NCI-H526 (cell line): ENCODE measurements at places on chromosomes 1 and 21.

DNA sequence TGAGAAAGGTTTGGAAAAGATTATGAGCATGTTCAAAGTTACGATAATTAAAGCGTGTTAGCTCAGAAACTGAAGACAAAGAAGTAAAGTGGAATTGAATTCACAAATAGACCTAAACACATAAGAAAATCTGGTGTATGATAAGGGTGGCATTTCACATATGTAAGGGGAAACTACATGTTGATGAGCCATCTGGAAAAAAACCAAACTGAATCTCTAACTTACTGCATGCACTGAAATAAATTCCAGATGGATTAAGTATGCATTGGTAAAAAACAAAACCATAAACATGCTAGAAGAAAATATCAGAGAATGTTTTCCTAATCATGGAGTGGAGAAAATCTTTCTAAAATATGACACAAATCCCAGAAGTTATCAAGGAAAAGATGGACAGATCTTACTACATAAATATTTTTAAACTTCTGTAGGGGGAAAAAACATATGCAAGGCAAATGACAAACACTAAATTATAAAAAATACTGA, 34.0 kb upstream of the CTPS1 start:
- no peak for DNase-seq

- DNase-seq: no peak
Measured at GRCh38 chr1:223421676-223422075, 28.5 kb downstream of the CCDC185 start.

DNA sequence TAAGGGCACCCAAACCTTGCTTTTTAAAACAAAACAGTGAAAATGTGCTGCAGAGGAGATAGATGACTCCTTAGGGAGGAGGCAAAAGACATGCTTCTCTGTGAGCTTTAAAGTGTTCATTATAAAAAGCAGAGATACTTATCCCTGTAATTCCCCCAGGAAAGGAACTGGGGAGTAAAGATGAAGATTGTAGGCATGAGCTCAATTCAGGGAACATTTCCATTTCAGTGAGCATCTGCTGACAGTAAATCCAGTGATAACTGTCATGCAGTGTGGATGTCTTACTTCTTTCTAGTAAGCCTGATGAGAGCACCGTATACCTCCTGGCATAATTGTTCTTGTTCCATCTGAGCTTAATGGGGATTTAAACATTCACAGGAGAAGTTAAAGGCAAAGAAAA, 1296.5 kb downstream of the MRPL39 start:
- no peak for DNase-seq

DNA sequence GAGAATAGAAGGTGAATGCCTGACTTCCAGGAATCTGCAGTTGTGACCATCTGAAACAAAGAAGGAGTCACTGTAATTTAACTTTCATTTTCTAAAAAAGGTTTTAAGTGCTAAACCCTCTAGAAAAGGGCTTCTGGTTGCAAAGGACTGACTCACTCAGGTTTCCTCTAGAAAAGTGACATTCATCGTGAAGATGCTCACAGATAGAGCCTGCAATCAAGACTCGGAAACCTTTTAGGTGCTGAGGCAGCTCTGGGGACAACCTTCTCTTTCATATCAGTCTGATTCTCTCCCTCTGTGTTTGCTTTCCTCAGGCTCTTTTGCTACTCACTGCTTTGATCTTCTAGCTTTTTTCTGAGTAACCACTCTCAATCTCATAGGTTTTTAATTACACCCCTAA, 8.2 kb downstream of the BCL9 start:
- DNase-seq: no peak

DNA sequence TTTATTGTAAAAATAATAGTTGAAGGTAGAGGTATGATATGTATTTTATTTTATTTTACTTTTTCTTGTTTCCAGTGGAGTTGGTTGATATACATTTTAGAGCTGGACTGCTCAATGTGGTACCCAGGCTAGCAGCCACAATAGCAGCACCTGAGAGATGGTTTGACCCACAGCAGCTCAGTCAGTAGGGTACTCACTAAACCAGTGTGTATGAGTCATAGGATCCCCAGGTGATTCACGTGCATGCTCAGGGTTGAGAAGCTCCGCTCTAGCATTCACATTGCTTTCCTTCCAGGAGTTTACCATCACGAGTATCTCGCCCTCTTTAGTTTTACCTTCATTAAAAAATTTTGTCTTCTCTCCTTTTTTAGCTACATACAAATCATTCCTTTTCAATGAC, 96.0 kb upstream of the PAXBP1 start:
- DNase-seq: no peak

DNA sequence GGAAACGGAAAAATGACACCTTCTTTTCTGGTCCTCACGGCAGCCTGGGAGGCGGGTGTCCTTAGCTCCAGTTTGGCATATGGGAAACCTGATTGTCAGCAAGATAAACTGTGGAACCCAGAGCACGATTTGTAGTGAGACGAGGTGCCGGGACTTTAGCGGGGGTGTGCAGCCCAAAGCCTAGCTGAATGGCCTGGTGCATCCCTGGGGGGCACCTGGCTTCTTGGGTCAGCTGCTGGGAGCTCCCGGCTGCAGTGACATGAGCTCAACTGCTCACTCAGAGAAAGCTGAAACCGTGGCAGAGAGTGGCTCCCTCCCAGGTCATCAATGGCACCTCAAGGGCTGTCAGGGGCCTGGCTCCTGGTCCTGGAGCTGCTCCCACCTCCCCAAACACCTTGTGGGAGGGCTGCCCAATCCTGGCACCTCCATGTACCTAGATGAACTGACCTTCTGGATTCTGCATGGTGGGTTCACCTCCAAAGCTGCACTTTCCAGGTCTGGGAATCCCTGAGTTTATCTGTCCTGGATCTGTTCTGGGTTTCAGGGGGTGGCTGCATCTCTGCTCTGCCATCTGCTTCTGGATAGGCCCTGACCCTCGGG, 260.5 kb downstream of the MATN1 start:
- DNase-seq: no peak

DNA sequence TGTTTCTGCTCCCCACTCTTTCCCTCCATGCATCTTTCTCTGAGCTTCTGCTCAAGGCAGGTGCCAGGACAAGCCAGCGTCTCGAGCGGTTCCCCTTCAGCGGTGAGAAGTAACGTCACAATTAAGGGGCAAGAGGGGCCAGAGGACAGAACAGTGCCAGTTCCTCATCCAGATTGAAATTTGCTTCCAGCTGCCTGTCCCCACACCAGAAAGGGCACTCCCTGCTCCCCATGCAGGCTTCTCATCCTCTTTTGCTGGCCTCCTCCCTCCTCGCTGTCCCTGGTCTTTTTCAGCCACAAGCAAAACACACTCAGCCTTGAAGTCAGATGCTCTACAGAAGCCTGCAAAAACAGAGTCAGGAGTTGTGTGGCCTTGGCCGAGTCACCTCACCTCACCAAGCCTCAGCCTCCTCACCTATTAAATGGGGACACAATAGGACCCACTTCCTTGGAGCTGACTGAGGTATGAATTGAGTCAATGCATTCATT, 35.0 kb upstream of the ECE1 start:
- no peak for DNase-seq

- no peak for DNase-seq
Measured at GRCh38 chr1:230219174-230220067, 152.4 kb downstream of the GALNT2 start.

GRCh38 chr1:244050014-244050834, 859 bp upstream of the ZBTB18 start:
- DNase-seq: no peak

- no peak for DNase-seq
Measured at GRCh38 chr1:69120817-69121216, 446.9 kb upstream of the LRRC7 start.

- peak; percentile 53 for DNase-seq
Measured at GRCh38 chr1:44032170-44032790, 1.0 kb upstream of the SLC6A9 start.

DNA sequence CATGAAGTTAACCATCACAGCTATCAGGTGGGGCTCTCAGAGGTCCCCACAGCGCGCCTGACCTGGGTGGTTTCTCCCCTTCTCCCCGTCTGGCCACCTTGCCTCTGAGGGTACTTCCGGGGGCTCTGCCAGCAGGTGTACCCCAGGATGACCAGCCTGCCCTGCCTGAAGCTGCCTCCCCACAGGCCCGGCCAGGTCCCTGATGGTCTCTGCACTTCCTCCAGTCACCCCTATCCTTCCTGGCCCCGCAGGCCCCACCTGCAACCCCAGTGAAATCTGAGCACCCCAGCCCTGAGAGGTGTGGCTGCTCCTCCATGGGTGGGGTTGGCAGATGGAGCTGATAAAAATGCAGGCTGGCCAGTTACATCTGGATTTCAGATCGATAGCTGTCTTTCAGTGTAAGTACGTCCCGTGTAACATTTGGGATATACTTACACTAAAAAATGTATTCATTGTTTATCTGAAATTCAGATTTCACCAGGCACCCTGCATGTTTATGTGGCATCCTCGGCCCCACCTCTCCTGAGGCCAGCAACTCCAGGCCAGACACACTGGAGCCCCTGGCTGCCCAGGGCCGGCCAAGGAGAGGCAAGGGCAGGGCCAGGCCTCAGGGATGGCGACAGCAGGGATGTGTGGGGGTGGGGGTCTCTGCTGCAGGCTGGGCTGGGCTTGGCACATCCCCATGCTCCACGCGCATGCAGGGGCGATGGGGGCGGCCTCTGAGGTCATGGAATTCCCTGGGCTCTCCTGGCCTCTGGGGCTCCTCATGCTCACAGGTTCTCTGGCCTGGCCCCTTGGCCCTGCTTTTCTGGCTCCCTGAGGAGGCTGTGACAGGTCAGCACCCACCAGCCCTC, 25.1 kb downstream of the LRRC3 start:
- DNase-seq: no peak

GRCh38 chr1:116764906-116765862, 11.0 kb downstream of the CD2 start:
- no peak for DNase-seq

- no peak for DNase-seq
Measured at GRCh38 chr1:32761253-32761877, 55.8 kb downstream of the YARS1 start.

- no peak for DNase-seq
Measured at GRCh38 chr21:25664491-25664931, 25.5 kb downstream of the JAM2 start.

GRCh38 chr1:14698314-14698713, 99.8 kb downstream of the KAZN start:
- DNase-seq: peak; percentile 79

DNA sequence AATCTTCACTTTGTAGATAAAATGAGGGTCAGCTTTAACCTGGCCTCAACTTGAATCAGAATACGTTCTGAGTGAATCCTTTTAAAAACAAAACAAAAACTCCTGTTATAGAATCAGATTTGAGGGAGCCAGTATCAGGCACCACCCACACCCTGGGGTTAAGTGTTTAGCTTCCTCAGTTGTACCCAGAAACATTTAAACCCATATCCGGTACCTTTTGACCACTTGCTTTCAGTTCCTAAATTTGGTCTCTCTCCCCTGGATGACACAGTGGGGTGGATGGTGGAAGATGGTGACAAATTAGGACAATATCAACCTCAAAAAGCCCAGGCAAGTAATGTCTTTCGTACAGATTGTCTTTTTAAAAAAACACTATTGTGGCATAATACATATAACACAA, 10.4 kb downstream of the KLHDC7A start:
- no peak for DNase-seq
